Frontal cortex (tissue), 4 donors: ENCODE measurements at places on chromosomes 11 and 22.

DNA sequence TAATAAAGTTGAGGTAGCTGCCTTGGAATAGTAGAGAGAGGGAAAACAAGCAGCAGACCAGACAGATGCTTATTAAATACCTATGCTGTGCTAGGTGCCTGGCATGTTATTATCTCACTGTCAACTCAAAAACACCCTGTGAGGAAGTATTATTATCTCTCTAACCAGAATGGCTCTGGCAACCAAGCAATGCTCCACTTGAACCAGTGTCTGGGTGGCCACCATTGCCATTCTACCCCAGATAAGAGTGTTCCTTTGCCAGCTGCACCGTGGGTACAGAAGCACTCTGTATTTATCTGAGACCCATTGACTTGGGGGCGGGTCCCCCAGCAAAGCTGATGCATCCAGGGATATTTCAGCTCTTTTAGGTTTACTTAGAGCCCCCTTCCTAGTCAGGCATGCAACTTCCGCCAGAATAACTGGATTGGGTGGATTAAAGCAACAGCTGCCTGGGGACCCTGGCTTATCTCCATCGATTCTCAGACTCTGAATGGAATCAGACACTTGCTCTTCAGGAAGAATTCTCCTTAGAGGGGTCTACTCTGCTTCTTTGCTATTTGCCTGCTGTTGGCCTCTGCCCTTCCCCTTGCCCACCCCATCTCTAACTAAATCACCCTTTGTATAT lies 49.1 kb downstream of the RCN1 start:
- no peak for DNase-seq

- no peak for DNase-seq
These were observed 134.7 kb downstream of the CEP164 start for GRCh38 chr11:117462183-117462863.

DNA sequence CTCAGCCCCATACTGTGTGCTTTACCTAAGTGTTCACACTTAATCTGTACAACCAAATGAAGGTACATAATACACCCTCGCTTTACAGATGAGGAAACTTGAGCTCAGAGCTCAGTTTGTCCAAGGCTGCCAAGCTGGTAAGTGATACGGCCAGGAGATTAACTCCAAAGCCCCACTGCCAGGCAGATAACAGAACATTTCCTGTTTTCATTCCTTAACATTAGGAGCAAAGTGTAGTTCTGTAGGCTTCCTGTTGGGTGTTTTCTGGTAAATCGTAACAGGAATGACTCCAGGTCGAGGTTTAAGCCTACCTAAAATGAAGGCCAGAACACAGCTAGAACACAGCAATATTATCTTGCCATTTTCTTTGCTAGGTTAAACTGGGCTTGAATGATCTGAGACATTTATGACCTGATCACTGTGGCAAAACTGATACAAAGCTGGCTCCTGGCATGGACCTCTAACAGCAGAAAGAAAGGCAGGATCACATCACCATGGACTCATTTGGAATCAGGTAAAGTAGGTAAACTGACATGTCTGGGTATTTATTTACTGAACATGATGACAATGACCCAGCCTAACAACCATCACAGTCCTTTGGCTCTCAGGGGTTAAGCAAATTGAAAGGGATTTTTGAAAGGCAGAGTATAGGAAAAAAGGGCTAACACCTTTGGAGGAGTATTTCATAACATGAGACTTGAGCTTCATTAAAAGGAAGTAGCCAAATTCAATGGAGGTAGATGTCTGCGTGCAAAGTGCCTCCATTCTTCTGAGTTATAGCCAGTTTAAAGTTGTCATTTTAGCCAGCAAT lies 3.9 kb upstream of the NUP50 start:
- DNase-seq: no peak

DNA sequence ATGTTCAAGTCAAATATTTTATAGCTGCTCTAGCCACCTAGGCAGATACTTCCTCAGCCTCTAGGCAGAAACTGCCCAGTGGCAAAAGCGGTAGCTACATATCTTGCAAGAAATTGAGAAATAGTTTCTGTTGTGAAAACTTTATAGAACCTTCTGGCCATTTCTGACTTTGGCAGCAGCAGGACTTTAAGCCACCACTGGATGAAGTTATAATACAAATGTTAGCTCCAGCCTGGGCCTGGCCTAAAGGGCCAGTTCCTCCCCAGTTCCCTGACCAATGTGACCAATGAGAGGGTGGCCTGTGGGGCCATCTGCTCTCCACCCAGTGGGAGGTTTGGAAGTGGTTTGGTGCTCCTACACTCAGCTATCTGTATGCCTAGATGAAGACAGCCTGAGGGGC lies 254.0 kb upstream of the NARS2 start:
- DNase-seq: no peak
